ENCODE measurements at places on chromosomes 7 and 10. TPM values are rescaled to one million over a fixed set of nuclear protein-coding genes. Genes with fewer than 3 reads are reported as not detected.
A peak's percentile ranks its signal among the peaks of the same experiment; 100 is the strongest.

Gene GPR37
- not detected for polyA plus RNA-seq

Gene UCN3
- polyA plus RNA-seq, result not detected

DNA sequence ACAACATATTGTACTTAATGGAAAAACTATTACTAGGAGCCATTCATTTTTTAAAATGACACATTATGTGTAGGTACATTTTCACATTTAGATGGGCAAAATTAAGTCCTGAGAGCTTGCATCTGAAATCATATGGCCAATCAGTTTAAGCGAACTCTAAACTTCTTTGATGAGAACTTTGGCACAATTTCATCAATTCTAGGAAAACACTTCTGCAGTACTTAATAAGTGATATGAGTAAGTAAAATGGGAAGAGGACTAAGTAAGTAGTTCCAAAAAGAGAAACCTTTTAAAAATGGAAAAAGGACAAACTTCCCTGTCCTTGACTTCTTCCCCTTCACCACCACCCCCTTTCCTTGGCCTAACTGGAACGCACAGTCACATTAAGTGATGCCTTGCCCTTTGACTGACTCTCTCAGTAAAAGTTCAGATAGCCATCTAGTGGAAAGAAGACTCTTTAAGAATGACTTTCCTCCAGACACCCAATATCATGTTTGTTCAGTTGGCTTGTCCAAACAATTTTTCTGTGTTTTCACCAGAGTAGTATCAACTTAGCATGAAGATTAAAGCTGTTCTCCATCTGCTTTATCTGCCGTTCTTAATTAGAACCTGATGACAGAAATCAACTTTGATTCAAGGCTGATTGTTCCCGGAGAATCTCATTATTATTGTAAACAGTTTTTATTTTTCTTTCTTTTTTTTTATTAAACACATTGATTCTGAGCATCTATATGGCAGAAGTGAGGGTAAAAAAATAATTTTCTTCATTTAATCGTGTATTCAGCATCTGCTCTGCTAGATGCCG lies 45.1 kb downstream of the CNNM2 start:
- no peak for DNase-seq

DNA sequence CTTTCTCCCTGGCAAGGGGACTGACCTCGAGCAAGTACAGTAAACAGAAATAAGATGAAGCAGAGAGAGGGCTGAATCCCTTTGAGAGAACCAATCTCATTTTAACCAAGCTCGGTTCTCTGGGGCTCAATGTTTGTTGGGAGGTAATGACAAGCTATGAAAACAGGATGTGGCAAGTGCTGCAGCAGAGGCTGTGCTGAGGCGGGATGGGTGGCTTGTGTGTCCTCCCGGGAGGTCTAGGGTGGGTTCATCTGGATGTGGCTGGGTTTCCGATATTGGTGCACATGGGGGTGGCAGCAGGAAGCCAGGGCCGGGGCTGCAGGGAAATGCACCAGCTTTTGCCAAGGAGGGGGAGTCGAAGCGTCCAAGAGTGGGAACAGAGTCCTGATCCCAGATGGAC lies 84.5 kb downstream of the AOAH start:
- no peak for DNase-seq

DNA sequence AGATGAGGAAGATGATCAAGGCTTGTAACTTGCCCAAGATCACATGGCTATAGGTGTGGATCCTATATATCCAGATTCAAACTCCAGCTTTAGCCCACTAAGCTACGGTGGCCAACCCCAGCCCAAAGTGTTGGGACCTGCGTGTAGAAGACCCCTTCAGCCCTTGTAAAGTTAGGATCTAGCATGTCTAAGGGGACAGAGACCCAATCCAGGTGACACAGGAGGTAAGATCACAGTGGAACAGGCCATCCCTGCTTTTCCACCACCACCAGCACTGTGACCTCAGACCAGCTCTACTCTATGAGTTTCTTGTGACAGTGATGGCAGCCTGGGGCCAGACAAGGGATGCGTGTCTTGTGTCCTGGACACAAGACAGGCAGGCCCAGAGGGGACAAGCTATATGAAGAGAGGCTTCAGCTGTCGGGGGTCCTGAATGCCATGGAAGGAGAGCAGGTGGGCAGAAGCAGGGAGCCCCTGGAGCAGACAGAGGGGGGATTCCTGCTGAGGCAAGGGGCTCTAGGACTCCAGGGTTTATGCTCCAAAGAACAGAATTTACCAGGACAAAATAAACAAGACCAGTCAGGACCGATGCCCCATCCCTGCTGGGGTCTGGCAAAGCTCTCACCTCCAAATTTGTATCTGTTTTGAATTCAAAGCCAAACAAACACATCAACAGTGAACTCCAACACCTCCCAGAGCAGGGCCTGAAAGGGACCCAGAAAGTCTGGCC lies 10.4 kb downstream of the GPRIN2 start:
- peak; percentile 50 for DNase-seq

GRCh38 chr7:131673576-131673975 lies 117.1 kb upstream of the PODXL start:
- DNase-seq, result no peak

DNA sequence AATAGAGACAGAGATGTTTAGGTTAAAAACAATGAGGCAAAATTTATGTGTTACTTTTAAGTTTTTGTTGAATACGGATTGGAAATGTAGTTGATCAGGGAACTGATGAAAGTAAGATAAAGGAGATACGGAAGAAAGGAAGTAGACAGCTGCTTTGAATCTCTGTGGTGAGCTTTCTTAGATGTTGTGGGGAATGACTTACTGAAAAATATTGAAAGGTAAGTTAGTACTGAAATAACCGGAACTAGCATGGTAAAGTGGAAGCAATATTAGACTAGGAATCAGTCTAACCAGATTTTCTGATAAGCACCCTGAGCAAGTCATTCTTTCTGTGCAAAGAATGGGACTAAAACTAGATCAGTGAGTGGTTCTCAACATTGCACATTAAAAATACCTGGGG lies 34.8 kb downstream of the LUC7L2 start:
- no peak for DNase-seq
